PC-3 (cell line): ENCODE measurements at places on chromosomes 1 and 21. TPM values are rescaled to one million over a fixed set of nuclear protein-coding genes. Genes with fewer than 3 reads are reported as not detected.

- H3K36me3 ChIP-seq: no peaks in the 10 kb centered on the region
- H3K4me3 ChIP-seq: no peak overlapping the region
- DNase-seq: no peak
- peaks cover 46% of the 10 kb centered on the region for H3K27me3 ChIP-seq
- no peaks in the 10 kb centered on the region; the same call in 1 of the 2 replicates for H3K4me1 ChIP-seq
Observed at GRCh38 chr1:203287109-203287893, 18.0 kb upstream of the BTG2 start.

DNA sequence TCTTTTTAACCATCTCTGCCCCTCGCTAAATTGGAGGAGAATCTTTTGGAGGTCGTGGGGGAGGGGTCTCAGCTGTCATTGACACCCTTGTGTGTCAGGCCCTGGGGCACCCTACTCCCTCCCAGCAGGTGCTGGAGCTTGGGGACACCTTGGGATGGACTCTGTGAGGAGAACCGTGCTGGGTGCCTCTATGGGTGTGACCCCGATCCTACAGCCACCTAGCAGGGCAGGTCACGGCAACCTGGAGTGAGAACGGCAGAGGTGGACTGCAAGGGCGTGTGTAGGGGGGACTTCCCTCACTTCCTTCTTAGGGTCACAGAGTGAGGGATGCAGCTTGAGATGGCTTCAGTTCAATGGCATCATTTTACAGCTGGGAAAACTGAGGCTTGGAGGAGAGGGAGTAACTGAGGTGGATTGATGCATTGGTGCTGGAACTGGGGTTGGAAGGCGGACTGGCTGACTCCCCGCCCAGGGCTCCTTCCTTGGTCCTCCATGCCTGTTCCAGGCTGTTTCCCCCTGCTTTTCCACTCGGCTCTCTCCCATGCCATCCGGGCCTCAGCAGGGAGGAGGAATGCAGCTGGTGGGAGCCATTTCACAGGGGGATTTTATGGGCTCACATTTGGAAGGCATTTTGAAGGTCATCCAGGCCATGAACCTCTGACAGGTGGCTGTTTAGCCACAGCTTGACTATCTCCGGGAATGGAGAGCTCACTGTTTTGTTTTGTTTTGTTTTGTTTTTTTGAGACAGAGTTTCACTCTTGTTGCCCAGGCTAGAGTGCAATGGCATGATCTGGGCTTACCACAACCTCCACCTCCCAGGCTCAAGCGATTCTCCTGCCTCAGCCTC is 18.8 kb upstream of the ARHGEF10L start:
- peak overlapping the region; percentile 51 for H3K4me3 ChIP-seq
- H3K27ac ChIP-seq: peak overlapping the region; percentile 10; the same call in 1 of the 2 replicates
- H3K27me3 ChIP-seq: no peaks in the 10 kb centered on the region
- H3K4me1 ChIP-seq: peaks cover 22% of the 10 kb centered on the region

DNA sequence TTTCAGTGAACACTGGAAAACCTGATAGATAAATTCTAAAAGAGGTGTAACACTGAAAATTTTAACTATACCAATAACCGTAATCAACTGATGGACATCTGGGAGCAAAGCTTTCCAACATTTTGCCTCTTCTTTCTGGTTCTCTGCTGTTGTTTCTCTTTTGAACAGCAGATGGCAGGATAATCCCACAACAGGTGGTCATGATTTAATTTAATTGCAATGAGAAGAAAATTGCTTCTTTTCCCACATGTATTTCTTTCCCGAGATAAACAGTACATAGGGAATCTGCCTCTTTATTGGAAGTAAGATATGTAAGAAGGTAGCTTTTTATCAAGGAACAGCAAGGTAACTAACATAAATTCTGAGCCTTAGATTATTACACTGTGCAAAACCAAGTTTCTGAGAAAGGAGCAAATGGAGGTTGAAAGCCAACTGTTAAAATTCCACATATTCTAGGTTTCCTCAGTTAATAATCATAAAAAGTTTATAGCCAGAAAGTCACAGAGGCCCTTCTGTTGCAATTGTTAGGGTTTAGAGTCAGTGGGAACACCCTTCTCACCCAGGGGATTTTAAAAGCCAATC is 72.9 kb downstream of the RPS6KA1 start:
- no peak overlapping the region for H3K27ac ChIP-seq
- H3K27me3 ChIP-seq: no peaks in the 10 kb centered on the region
- no peak overlapping the region for H3K4me3 ChIP-seq
- H3K4me1 ChIP-seq: peaks cover 7% of the 10 kb centered on the region; the same call in 1 of the 2 replicates
- H3K36me3 ChIP-seq: no peaks in the 10 kb centered on the region
- peak; percentile 87 for DNase-seq

DNA sequence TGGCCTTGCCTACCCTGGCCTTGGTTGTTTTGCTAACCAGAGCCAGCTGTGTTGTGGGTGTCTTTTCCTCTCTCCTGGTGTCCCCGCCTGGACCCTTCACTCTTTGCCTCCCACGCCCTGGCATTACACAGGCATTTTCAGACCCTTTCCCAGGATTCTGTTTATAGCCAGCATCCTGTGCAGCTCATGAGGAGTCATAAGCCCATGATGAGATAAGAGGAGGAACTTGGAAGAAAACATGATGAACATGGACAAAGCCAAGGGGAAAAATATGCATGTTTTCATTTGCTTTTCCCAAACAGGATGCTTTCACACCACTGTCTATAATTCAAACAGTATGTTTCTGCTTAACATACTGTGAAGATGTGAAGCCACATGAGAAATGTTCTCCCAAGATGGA is 18.7 kb upstream of the WARS2 start:
- DNase-seq: no peak
- H3K4me3 ChIP-seq: no peak overlapping the region
- peaks cover 16% of the 10 kb centered on the region; the same call in 1 of the 2 replicates for H3K36me3 ChIP-seq
- no peak overlapping the region for H3K27ac ChIP-seq
- no peaks in the 10 kb centered on the region for H3K27me3 ChIP-seq
- no peaks in the 10 kb centered on the region for H3K4me1 ChIP-seq

- H3K4me3 ChIP-seq: peak overlapping the region; percentile 79
- H3K4me1 ChIP-seq: peaks cover 43% of the 10 kb centered on the region
Observed at GRCh38 chr1:27342778-27343638, 1.2 kb downstream of the SYTL1 start.

The KCNQ4 gene
- 1.1 and 2.5 TPM in 2 replicates for total RNA-seq

DNA sequence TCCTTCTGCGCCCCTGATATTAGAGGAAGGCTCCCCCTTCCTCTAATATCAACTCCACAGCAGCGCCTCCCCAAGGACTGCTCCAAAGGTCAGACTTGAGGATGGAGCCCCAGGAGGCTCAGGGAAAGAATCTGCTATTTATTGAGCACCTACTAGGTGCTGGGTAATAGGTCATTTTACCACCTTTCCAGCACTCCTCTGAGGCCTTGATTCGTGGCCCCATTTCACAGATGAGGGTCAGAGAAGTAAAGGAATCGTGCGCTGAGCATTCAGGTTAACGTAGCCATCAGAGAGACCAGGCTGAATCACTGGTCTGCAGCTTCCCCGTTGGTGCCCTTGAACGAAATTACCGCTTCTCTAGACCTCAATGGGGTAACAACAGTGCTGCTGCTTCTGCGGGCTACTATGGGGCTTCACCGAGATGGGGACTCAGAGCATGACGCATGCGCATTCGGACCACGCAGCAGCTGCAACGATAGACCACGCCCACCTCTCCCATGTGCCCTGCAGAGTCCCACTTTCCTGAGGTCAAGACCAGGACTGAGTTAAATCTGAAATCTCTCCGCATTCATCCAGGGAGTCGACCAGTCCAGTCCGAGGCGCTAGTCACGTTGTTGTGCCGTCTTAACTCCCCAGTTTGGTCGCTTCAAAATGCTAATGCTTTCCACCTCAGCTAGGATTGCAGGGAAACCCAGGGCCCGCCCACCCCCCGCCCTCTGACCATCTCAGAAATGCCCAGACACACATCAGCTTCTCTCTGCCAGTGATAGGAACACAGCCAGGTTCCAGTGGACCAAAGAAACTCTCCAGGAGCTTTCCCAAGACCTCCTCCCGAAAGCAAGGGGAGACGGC is 12.9 kb downstream of the CAMK2N1 start:
- no peaks in the 10 kb centered on the region for H3K36me3 ChIP-seq
- peaks cover 25% of the 10 kb centered on the region for H3K4me1 ChIP-seq
- DNase-seq: no peak
- H3K27me3 ChIP-seq: no peaks in the 10 kb centered on the region
- no peak overlapping the region for H3K4me3 ChIP-seq

The SERPINC1 gene
- not detected in 2 replicates for total RNA-seq

The NES gene
- total RNA-seq: 58.2 and 70.0 TPM in 2 replicates

GRCh38 chr21:37455504-37455911 is 88.9 kb downstream of the DYRK1A start:
- no peak overlapping the region for H3K27ac ChIP-seq
- no peaks in the 10 kb centered on the region for H3K27me3 ChIP-seq
- no peak overlapping the region for H3K4me3 ChIP-seq
- no peaks in the 10 kb centered on the region for H3K36me3 ChIP-seq

The KRTAP10-6 gene
- total RNA-seq: not detected in 2 replicates

- H3K36me3 ChIP-seq: peaks cover 53% of the 10 kb centered on the region
- no peaks in the 10 kb centered on the region for H3K27me3 ChIP-seq
- H3K4me3 ChIP-seq: no peak overlapping the region
Observed at GRCh38 chr1:45617618-45618017, 6.2 kb downstream of the CCDC17 start.

DNA sequence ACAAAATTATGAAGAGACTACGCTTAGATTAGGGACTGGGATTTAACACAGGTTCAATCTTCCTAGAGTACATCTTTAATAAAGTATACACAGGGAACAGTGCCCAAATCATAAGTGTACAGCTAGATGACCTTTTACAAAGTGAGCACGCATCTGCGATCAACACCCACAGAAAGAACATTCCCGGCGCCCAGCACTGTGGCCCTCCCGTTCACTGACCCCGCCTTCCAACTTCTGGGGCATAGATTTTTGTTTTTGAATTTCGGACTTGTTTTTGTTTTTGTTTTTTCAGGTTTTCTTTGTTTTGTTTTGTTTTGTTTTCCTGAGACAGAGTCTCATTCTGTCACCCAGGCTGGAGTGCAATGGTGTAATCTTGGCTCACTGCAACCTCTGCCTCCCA is 30.6 kb upstream of the COX20 start:
- no peak for DNase-seq
- no peak overlapping the region for H3K4me3 ChIP-seq
- H3K27me3 ChIP-seq: no peaks in the 10 kb centered on the region
- no peaks in the 10 kb centered on the region for H3K36me3 ChIP-seq
- no peak overlapping the region for H3K27ac ChIP-seq

The PRKCZ gene
- 56.8 and 70.8 TPM in 2 replicates for total RNA-seq

- no peak for DNase-seq
- 0 out of 2 replicates have a peak, but pooled peaks cover 3% of the 10 kb centered on the region for H3K4me1 ChIP-seq
- peaks cover 91% of the 10 kb centered on the region for H3K27me3 ChIP-seq
- H3K36me3 ChIP-seq: no peaks in the 10 kb centered on the region
- no peak overlapping the region for H3K4me3 ChIP-seq
Observed at GRCh38 chr1:213997038-213997771, 9.4 kb downstream of the PROX1 start.

The LAD1 gene
- total RNA-seq: 310 and 381 TPM in 2 replicates

GRCh38 chr1:205601205-205601604 is 30.6 kb downstream of the ELK4 start:
- H3K4me1 ChIP-seq: peaks cover 8% of the 10 kb centered on the region
- H3K27me3 ChIP-seq: no peaks in the 10 kb centered on the region

The CCDC185 gene
- total RNA-seq: not detected in 2 replicates
